DMS79 treated with DMSO at 0.1 percent for 48 hours (cell line): ENCODE measurements at places on chromosomes 13 and 19.

- DNase-seq, result no peak
These were observed 67.5 kb downstream of the POSTN start for GRCh38 chr13:37531049-37531448.

DNA sequence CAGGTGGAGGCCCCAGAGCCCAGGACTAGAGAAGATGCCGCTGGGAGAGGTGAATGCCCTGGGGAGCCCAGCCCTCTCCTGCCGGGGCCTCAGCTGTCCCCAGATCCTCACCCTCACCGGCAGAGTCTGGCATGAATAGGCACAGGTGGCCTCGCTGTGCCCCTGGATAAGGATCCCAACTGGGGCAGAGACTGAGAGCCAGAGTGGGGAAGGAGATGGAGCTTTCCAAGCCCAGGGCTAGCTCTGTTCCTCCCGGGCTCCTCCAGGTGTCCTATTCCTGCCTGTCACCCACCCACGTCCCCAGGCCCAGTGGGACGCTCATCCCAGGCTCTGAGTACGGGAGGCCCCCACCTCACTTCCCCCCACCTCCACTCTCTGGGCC is 16.5 kb downstream of the PRR36 start:
- DNase-seq, result no peak

- no peak for DNase-seq
These were observed 1346.8 kb downstream of the UQCRFS1 start for GRCh38 chr19:27865927-27866777.

DNA sequence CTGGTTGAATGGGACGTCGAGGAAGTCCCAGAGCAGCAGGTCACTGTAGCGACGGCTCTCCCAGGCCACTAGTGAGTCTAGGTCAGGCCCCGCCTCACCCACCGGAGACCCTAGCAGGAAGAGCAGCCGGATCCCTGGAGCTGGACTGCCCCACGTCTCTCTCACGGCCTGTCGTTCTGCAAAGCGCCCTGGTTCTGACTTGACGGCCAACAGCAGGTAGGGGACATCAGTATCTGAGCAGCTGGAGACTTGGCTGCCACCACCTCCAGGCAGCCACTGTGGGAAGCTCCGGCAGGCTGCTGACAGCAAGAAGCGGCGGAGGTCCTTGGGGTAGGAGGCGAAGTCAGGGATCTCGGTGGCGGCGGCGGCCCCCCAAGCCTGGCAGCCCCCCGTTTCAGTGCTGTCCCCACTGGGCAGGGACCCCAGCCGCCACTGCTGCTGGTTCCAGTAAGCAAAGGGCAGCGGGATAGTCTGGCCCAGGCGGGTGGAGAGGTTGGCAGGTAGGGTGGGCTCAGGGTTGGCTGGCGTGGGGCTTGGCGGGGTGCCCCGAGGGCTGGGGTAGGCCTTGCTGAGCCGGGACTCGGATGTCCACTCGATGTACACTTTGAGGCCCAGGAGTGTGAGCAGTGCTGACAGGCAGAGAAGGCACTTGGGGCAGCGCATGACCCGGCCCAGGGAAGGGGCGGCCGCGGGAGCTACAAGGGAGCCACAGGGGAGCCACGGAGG is 895 bp downstream of the B3GNT8 start:
- no peak for DNase-seq

DNA sequence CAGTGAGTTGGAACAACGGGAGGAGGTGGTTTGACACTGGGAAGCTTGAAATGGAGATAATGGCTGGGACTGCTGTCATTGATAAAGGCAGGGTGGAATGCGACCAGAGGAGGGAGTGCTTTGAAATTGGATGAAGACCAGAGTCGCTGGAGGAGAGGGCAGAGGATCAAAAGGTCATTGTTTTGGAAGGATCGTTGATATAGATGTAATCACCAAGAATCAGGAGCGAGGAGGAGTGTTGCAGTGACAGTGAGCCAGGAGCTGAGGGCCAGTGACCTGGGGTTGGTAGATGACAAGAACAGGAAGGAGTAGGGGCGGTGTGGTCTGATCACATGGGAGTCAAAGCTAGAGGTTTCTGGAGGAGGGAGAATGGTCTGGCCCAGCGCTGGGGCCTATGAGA is 25.3 kb downstream of the TM9SF2 start:
- DNase-seq, result no peak

- no peak for DNase-seq
These were observed 245.9 kb downstream of the ITGBL1 start for GRCh38 chr13:101698400-101698799.

GRCh38 chr13:76350399-76350798 is 535.8 kb downstream of the KCTD12 start:
- no peak for DNase-seq

DNA sequence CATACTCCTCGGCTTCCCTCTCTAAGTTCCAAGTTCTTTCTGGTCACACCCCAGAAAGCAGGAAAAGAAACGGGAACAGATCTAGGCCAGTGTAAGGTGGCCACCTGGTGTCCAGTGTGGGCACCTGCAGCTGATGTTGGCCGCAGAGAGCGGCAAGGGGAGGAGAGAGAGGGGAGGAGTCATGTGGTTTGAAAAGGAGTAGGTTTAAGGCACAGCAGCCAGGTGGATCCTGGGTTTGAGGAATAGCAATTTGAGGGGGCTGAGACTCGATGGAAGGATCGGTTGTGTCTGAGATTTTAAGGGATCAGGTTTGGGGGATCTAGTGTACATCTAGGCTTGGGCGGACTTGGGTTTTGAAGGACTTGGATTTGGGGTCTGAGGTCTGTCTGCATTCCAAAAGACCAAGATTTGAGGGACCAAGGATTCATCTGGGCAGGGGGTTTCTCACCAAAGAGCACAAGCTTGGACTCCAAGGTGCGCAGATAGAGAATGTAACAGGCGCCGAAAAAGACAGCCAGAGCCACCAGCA is 1.2 kb downstream of the RABAC1 start:
- DNase-seq, result peak; percentile 91

DNA sequence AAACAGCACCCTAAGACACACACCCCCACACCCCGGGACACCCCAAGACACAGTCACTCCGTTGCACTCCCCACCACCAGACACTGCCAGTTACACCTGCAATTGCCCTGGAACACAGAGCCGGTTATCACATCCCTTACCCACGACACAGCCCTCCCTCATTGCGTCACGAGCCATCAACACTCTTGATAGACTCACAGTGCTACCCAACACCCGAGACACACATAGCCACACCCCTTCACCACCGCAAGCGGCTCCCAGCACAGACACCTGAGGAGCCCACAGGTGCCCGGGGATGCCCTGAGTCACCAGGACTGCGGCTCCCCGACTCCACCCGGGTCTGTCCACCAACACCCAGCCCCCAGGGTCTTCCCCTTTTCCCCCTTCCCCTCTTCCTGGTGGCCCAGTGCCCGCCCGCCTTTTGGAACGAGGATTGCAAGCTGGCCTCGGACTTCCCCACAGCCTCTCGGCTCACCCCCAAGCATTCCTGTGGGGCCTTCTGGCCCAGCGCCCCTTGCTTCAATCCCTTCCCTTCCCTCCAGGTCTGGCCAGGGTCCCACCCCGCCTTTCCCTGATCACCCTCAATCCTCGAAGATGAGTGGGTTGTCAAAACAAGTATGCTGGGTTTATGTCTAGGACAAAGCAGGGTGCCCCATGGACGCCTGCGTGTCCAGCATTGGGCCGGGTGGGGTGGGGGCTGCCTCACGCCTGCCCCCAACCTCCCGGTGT is 1.7 kb upstream of the PTGER1 start:
- no peak for DNase-seq

- no peak for DNase-seq
These were observed 66.8 kb upstream of the MED4 start for GRCh38 chr13:48161530-48162179.

DNA sequence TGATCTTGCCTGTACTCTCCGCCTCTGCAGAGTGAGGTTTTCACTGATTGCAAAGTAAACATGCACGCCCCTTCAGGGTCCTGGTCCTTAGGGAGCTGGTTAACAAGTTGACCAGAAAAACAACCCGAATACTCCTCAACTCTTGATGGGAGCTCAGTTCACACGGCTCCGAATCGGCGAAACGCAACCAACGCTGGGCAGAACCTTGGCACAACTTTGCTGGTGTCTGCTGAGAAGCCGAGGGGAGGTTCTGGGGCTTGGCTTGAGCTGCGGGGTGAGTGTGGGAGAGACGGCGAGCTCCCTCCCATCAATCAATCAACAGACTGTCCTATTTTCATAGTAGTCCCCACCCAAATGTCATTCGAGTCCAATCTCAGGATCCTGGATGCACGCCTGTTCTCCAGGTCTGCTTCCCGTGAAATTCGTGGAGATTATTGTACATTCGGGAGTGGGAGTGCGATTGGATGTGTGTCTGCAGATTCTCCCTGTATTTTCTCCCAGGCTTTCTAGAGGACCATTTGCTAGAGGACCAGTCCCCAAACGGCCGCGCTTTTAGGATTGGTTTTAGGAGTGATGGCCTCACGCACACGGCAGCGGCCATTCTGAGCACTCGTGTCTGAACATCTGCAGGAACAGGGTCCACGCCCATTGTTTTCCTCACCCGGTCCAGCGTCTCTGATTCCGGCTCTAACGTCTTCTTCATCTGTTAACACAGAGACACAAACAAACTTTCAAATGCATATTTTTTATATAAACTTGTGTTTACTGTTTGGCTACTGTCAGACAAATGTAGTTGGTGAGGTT is 51.6 kb upstream of the F7 start:
- peak; percentile 88 for DNase-seq

- no peak for DNase-seq
These were observed 10.4 kb downstream of the IGLON5 start for GRCh38 chr19:51321799-51322198.

- DNase-seq, result no peak
These were observed 33.1 kb downstream of the LNX2 start for GRCh38 chr13:27587095-27587746.

DNA sequence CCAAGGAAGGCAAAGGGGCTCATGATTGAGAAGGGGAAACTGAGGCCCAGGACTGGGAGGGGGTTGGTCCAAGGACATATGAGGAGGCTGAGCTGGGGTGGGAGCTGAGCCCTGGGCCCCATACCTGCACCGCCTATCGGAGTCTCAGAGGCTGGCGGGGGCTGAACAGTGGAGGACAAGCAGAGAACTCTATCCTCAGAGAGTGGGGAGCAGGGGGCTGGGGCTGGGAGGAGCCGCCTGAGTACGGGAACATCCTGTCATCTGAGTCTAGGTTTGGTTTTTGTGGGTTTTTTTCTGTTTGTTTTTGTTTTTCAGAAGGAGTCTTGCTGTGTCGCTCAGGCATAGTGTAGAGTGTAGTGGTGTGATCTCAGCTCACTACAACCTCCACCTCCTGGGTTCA is 6.2 kb downstream of the ARRDC2 start:
- DNase-seq, result no peak

- no peak for DNase-seq
These were observed 93.3 kb downstream of the PIBF1 start for GRCh38 chr13:72875233-72875632.

- DNase-seq, result no peak
These were observed 619 bp downstream of the MEF2B start for GRCh38 chr19:19169236-19170052.

- DNase-seq, result no peak
These were observed 127.9 kb upstream of the USP29 start for GRCh38 chr19:56991912-56992311.

DNA sequence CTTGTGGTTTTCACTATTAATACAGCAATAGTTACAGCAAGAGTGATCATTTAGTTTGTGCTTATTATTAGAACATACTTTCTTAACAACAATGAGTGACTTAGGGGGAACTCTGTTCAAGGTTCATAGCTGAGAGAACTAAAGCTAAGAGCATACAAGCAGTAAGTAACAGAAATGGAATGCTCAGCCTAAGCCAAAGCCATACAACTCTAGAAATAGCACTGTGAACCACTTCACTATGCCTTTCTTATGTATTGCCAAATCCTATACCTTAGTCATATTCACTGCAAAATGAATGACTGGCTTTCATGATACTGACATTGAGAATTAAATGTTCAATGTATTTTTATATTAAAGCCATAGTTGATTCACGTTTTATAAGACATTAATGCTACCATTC is 599.7 kb upstream of the SLITRK1 start:
- DNase-seq, result no peak

- no peak for DNase-seq
These were observed 17.7 kb downstream of the SBNO2 start for GRCh38 chr19:1156305-1156801.

GRCh38 chr19:17753976-17754375 is 2.7 kb downstream of the FCHO1 start:
- no peak for DNase-seq

DNA sequence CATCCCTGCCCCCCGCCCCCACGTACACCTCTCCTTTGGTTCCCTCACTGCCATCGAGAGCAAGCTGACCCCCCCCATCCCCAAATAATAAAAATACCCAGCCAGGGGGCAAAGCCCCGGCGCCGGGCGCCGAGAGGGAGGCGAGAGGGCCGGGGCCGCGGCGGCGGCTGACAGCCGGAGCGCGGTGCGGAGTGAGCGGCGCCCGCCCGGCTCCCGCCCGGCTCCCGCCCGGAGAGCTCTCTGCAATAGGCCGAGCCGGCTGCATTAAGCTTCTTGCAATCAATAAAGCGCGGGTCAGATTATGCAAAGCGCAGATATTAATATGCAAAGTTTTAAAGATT is 40.9 kb downstream of the DEDD2 start:
- DNase-seq, result no peak

- no peak for DNase-seq
These were observed 5.4 kb upstream of the JSRP1 start for GRCh38 chr19:2261438-2262172.

GRCh38 chr13:29847501-29847983 is 2.9 kb downstream of the UBL3 start:
- DNase-seq, result peak; percentile 37

DNA sequence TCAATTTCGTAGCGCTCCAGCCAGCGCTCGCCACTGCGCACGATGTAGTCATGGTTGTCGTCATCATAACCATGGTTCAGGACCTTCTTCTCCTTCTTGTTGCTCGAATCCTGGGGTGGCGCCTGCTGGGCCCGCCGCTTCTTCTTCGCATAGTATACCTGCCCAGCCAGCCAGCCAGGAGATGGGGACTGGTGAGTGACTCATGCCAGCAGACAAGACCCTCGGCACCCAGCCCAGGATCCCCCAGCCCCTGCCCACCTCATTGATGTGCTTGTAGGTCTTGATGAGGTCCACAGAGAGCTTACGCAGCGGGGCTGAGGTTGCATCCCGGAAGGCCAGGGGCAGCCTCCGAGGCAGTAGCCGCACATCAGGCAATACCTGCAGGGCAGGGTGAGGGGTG is 3.6 kb downstream of the DYRK1B start:
- DNase-seq, result no peak

DNA sequence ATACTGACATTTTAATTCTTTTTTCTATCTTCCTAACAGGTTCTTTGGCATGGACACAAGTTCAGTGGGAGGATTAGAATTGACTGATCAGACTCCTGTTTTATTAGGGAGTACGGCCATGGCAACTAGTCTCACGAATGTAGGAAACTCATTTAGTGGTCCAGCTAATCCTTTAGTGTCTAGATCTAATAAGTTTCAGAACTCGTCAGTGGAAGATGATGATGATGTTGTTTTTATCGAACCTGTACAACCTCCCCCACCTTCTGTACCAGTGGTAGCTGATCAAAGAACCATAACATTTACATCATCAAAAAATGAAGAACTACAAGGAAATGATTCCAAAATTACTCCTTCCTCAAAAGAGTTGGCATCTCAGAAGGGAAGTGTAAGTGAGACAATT is 34.5 kb downstream of the ZMYM2 start:
- DNase-seq, result no peak

GRCh38 chr19:10557603-10558197 is 8.1 kb downstream of the KRI1 start:
- no peak for DNase-seq
